Right lobe of liver (tissue), 6 donors: ENCODE measurements at places on chromosomes 11 and 22. TPM values are rescaled to one million over a fixed set of nuclear protein-coding genes. Genes with fewer than 3 reads are reported as not detected.

Gene ADM2
- total RNA-seq, result 1.6 TPM

Gene MIAT
- total RNA-seq, result 0.19 TPM

GRCh38 chr22:20388200-20388599, 5.8 kb upstream of the ZNF74 start:
- no peaks in the 10 kb centered on the region for H3K36me3 ChIP-seq
- no peaks in the 10 kb centered on the region for H3K4me1 ChIP-seq
- H3K4me3 ChIP-seq, result no peak overlapping the region

DNA sequence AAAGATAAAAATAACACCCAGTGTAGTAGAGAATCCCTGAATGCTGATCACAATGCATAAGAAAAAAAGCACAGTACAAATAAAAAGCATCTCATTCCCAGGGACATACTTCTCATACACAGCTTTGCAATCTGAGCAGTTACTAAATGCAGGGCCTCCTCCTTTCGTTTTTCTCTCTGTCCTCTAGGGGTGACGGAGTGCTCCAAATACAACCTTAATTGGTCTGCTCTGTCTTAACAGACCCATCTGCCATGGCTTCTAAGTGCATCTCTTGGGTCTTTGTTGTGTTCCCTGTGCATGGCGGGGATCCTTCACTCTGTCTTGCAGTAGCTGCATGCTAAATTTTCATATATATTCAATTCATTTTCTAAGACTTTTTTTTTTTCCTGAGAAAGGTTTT, 1114.2 kb upstream of the RAG2 start:
- H3K4me3 ChIP-seq, result no peak overlapping the region
- no peaks in the 10 kb centered on the region for H3K4me1 ChIP-seq
- DNase-seq, result no peak
- no peaks in the 10 kb centered on the region for H3K27me3 ChIP-seq
- no peaks in the 10 kb centered on the region for H3K36me3 ChIP-seq

- H3K27ac ChIP-seq, result no peak overlapping the region
- no peak for DNase-seq
- no peaks in the 10 kb centered on the region for H3K4me1 ChIP-seq
- no peak overlapping the region for H3K4me3 ChIP-seq
These were observed 28.4 kb downstream of the KIAA0930 start for GRCh38 chr22:45212306-45212709.
